ENCODE measurements at places on chromosomes 1 and 21. TPM values are rescaled to one million over a fixed set of nuclear protein-coding genes. Genes with fewer than 3 reads are reported as not detected.

- DNase-seq, result no peak
Measured at GRCh38 chr21:29725025-29725736, 214.6 kb downstream of the GRIK1 start.

IARS2 gene
- total RNA-seq, result 69.8 TPM

ADAM30 gene
- total RNA-seq, result not detected

DNA sequence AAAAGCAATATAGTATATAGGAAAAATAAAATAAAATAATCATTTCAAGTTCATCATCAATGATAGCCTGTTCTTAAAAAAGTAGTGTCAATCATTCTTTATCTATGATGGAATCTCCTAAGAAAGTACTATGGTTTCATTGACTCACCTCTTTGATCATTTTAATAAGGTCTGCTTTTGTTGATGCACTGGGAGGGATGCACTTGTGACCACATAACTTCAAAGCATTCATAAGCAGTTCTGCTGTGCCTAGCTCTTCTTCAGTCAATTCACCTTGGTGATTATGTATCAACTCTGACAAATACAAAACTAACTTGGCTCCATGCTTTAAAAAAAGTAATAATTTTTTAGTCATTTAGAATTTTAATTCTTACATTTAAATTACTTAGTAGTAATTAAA lies 84.8 kb upstream of the GNG4 start:
- DNase-seq, result peak; percentile 30

DNA sequence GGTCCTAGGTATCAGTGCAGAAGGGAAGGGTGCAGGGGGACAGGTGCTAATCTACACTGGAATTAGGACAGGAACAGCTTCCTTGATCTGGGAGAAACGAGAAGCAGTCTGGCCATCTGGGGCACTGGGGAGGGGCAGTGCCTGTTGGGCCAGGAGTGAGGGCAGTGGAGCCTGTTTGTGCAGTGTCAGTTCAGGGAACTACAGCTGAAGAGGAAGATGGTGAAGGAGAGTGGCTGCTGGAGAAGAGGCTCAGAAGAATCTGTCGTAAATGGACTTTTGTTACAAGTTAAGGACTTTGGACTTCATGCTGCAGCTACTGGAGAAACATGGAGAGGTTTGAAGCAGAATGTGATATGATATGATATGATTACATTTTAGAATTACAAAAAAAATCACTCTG lies 3.2 kb upstream of the TNFSF4 start:
- DNase-seq, result no peak

DNA sequence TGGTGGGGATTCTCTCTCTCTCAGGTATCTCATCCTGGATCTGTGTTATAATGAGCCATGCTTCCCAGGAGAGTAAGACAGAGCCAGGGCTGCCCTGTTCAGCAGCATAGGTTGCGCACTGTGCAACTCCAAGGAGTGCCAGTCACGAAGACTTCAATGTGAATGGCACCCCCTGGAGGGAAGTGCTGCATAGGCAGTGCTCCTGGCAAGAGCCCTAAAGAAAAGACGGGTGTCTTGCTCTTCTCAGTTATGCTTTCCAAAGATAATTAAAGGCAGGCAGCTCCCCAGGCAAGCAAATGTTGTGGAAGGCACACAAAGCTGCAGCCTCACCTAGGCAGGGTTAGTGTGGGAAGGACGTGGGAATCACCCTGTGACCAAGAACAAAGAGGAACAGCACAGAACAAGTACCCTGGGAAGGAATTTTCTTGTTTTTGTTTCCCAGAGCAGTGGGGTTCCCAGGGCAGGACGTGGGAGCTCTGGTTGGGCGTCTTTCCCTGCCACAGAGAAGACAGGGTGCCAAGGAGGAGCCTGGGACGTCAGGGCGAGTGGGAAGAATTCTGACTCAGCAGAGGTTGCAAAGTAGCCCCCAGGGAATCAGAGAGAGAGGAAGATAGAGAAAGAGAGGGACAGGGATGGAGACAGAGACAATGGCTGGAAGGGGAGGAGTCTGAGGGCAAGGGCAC lies 120.9 kb downstream of the KCNN3 start:
- DNase-seq, result peak; percentile 42
